ENCODE measurements at places on chromosomes 1 and 21.

DNA sequence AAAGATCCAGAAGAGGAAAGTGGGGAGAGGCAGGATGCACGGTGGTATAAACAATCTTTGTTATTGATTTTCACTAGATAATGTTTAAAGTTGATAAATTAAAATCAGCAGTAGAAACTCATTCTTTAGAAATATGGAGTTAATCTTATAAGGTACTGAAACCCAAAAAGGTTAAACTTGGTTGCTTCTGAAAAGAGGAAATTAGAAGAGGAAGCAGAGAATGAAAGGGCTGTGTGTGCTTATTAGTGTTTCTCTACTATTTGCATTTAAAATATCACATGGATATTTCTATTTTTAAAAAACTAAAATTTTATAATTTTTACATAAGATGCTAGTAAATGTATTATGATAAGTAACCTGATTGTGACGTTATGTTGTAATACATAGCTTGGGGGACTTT, 24.4 kb downstream of the C1orf141 start:
- no peaks in the 10 kb centered on the region for H3K4me1 ChIP-seq
- no peaks in the 10 kb centered on the region for H3K27me3 ChIP-seq
- H3K27ac ChIP-seq: no peak overlapping the region
- H3K36me3 ChIP-seq: no peaks in the 10 kb centered on the region
- no peak for DNase-seq

DNA sequence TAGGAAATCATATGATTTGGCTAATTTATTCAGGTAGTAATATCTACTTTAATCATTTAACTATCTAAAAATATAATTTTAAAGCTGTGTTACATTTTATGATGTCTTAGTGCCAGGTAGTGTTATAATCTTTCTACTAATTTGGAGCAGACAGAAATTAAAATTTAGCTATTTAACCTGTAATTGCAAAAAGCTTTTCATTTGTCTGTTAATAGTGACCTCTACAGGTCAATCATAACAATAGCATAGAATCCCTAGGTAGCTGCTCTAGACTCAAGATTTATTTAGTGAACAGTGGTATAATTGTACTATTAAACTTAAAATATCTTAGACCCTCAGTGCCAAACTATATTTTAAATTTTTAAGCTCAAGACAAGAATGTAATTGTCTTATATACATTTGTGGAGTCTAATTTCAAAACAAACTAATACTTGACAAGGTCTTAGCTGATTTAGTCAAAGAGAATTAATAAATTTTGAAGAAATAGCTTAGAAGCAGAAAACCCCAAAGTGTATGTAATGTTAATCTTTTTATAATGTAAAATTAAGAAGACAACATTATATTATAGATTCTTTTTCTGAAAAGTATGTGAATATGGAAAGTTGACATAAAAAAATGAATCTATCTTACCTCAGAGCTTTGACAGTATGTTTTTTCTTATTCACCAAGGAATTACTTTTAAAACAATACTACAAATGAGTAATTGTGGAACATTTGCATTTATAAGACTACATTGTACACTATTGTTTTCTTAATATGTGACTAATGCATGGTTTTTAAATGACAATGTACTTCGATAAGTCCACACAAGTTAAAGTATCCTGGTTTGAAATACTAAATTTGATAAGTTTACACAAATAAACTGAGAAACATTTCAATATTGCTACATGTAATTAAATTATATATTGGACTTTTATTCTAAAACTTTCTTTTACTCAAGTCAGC, 64.1 kb upstream of the RNPC3 start:
- no peaks in the 10 kb centered on the region for H3K27me3 ChIP-seq
- H3K27ac ChIP-seq: no peak overlapping the region
- H3K4me1 ChIP-seq: no peaks in the 10 kb centered on the region
- no peak overlapping the region for H3K4me3 ChIP-seq
- no peaks in the 10 kb centered on the region for H3K36me3 ChIP-seq

GRCh38 chr1:223845037-223845809, 524 bp downstream of the TP53BP2 start:
- H3K4me1 ChIP-seq: peaks cover 14% of the 10 kb centered on the region
- peak; percentile 65 for DNase-seq
- peak overlapping the region; percentile 99 for H3K27ac ChIP-seq
- H3K27me3 ChIP-seq: no peaks in the 10 kb centered on the region
- no peaks in the 10 kb centered on the region for H3K36me3 ChIP-seq
- H3K4me3 ChIP-seq: peak overlapping the region; percentile 63

GRCh38 chr1:220430059-220430458, 97.9 kb upstream of the MARK1 start:
- H3K27ac ChIP-seq: no peak overlapping the region
- H3K4me1 ChIP-seq: no peaks in the 10 kb centered on the region

DNA sequence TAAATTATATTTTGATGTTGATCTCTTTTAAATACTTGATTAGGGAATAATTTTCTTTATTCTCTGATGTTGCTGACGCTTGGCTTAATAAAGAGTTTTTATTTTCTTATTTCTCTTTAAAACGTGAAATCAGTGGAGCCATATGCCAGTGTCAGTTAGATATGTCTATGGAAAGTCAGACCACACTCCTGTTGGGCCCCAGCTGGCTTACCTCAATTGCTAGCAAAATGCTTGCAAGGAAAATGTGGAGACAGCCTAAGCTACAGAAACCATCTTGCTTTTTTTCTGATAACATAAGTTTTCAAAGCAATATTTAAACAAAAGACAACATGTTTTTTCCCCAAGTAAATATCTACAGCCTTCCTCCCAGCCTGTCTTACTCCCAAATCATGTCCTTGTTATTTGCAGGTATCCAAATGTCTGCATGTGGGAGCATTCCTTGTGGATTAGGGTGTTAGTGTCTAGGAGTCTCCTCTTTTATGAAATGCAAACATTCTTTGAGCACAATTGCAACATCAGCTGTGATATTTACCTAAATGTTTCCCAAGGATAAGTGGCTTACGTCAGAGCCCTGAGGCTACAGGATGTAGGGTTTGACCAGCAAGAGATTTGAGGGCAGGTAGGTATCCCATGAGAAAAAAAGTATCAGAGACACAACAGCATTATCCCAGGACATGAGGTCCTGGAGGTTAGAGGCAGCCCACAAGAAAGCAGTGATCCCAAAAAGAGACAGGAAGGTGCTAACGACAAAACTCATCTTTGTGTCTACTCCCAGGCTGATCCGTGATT, 117.2 kb upstream of the KCNJ15 start:
- no peaks in the 10 kb centered on the region for H3K4me1 ChIP-seq
- H3K27me3 ChIP-seq: no peaks in the 10 kb centered on the region
- H3K36me3 ChIP-seq: no peaks in the 10 kb centered on the region
- no peak overlapping the region for H3K27ac ChIP-seq
- no peak for DNase-seq

GRCh38 chr1:210330279-210330866, 1.7 kb downstream of the HHAT start:
- peaks cover 4% of the 10 kb centered on the region for H3K36me3 ChIP-seq
- H3K27me3 ChIP-seq: no peaks in the 10 kb centered on the region
- H3K27ac ChIP-seq: no peak overlapping the region
- DNase-seq: no peak
- H3K4me1 ChIP-seq: peaks cover 33% of the 10 kb centered on the region

- no peak overlapping the region for H3K27ac ChIP-seq
- no peak for DNase-seq
- no peaks in the 10 kb centered on the region for H3K27me3 ChIP-seq
- peaks cover 20% of the 10 kb centered on the region for H3K4me1 ChIP-seq
Measured at GRCh38 chr1:12135612-12136011, 31.2 kb upstream of the TNFRSF1B start.

DNA sequence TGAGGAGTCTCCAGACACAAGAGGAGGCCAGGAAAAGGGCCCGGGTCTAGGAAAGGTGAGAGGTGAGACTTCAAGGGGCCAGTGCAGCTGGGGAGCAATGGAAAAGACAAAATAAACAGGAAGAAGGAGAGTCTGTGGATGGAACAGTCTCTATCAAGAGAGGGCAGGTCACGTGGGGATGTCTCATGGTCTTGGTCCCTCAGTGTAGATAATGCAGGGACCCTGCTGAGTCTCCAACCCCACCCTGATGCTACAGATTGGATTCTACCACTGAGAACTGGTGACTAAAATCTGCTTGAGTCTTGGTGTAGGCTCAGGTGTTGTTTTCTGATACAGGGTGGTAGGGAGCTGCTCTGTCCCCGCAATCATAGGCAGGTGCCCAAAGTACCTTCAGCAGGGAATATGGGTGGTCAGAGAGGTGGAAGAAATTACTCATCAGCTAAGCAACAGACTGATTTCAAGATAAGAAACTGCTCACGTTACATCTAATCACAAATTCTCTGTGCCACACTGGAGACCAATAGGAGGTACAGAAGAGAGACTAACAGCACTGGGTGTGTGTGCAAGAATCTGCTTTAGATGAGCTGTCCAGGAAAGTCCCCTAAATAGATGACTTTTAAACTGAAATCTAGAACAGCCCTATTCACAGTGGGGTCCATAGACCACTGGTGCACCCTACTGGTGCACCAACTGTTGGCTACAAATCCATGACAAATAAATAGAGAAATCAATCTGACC, 101.5 kb upstream of the TLR5 start:
- H3K27ac ChIP-seq: no peak overlapping the region
- DNase-seq: no peak
- H3K27me3 ChIP-seq: no peaks in the 10 kb centered on the region
- no peaks in the 10 kb centered on the region for H3K36me3 ChIP-seq
- H3K4me1 ChIP-seq: peaks cover 13% of the 10 kb centered on the region
- H3K4me3 ChIP-seq: no peak overlapping the region

DNA sequence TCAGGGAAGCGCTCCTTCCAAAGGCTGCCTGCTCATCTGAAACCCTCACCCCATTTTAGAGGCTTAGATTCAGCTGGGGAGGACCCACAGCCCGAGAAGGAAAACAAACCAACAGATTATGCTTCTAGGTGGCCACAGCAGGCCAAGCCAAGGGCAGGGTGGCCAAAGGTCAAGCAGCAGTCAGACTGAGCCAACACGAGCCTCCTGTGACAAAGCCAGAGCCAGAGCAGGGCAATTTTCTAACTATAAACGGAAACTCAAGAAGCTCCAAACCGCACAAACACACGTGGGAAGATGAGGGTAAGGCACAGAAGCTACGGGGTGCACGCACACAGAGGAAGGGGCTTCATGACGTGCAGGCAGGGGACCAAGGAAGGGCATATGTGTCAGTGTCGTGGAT, 64.1 kb downstream of the PLEKHA6 start:
- DNase-seq: no peak
- H3K4me3 ChIP-seq: no peak overlapping the region
- H3K27me3 ChIP-seq: no peaks in the 10 kb centered on the region
- no peaks in the 10 kb centered on the region for H3K4me1 ChIP-seq
- no peak overlapping the region for H3K27ac ChIP-seq

All from naive thymus-derived CD4-positive, alpha-beta T cell (primary cell).